Fibroblast of upper back skin (primary cell): ENCODE measurements at places on chromosomes 5 and 9.

GRCh38 chr5:7857926-7858632 is 7.1 kb upstream of the CFAP90 start:
- no peak for DNase-seq

DNA sequence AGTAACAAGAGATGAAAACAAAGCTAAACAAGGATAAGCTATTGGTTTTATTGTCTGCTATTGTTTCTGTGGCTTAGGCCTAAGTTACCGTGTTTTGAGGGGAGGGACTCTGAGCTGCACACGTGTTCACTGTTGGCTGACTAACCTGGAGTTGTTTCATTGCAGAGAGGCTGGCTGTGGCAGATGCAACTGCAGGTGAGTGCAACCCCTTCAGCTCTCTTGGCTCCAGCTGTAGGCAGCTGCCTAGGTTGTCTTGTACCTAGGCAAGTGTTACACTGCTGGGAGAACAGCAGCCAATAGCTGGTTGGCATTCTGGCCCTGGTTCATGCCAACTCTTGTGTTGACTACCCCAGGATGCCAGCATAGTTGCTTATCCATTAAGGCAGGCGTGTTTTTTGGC is 17.6 kb upstream of the MATR3 start:
- DNase-seq = no peak

GRCh38 chr9:105879181-105879580 is 184.8 kb downstream of the TMEM38B start:
- no peak for DNase-seq

GRCh38 chr9:116395699-116396037 is 242.1 kb downstream of the PAPPA start:
- no peak for DNase-seq

DNA sequence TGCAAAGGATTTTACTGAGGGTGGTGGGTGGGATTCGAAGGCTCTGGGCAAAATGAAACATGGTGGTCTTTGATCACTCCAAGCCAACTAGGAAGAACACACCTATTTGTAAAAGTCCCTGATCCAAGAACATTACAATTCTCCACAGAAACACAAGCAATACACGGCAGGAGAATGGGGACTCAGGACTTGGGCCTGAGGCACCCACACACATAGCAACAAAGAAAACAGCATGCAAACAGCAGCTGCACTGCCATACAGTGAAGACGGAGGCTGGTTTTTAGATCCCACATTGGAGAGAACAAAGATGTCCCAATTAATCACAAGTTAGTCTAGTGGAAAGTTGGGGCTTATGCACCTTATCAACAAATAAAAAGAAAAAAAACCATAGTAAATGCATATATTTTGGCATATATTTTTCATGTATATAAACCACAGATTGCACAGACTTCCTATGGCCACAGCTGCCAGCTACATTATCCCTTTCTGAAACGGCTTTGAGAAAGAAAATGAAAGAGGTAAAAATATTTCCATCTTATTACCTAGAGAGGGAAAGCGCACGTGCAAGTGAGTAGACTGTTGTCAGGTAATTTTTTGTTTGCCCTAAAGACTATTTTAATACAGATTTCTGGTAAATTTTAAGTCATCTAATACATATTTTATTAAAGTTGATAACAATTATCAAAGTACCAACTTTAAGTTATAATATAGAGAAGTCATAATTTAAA is 410.9 kb downstream of the BNC2 start:
- DNase-seq = no peak

- no peak for DNase-seq
Measured at GRCh38 chr9:85192750-85193149, 523.2 kb downstream of the NTRK2 start.

DNA sequence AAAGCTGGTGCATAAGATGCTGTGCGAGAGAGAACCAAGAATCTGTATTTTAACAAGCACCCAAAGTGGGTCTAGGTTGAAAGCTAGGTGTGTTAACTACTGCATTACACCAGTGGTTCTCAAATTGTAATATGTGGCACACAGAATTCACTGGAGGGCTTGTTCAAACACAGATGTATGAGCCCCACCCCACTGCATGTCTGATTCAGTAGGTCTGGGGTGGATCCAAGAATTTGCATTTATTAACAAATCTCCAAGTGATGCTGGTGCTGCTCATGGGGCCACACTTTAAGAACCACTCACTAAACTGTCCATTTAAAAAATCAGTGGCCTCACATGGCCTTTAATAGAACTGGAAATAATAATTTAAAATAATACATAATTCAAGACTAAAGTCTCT is 40.4 kb downstream of the LPAR1 start:
- peak; percentile 60 for DNase-seq

- DNase-seq = no peak
Measured at GRCh38 chr5:60514152-60514551, 185.8 kb downstream of the DEPDC1B start.

DNA sequence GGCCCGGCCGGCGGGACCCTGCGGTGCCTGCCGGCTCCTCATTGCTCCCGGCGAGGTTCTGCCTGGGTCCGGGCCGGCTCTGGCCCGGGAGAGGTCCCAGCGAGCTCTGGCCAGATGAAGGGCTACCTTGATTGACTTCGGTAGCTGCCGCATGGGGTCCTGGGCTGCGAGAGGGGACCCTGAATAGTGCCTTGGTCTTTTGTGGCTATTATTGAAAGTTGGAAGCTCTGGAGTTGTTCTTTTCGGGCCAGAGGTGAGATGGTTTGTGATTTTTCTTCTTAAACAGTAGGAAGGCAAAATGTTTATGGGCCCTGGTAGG is 635 bp downstream of the NAA35 start:
- DNase-seq = no peak

GRCh38 chr5:10583663-10584572 is 20.0 kb downstream of the ANKRD33B start:
- DNase-seq = no peak

GRCh38 chr5:171899792-171900191 is 106.6 kb downstream of the FBXW11 start:
- no peak for DNase-seq

DNA sequence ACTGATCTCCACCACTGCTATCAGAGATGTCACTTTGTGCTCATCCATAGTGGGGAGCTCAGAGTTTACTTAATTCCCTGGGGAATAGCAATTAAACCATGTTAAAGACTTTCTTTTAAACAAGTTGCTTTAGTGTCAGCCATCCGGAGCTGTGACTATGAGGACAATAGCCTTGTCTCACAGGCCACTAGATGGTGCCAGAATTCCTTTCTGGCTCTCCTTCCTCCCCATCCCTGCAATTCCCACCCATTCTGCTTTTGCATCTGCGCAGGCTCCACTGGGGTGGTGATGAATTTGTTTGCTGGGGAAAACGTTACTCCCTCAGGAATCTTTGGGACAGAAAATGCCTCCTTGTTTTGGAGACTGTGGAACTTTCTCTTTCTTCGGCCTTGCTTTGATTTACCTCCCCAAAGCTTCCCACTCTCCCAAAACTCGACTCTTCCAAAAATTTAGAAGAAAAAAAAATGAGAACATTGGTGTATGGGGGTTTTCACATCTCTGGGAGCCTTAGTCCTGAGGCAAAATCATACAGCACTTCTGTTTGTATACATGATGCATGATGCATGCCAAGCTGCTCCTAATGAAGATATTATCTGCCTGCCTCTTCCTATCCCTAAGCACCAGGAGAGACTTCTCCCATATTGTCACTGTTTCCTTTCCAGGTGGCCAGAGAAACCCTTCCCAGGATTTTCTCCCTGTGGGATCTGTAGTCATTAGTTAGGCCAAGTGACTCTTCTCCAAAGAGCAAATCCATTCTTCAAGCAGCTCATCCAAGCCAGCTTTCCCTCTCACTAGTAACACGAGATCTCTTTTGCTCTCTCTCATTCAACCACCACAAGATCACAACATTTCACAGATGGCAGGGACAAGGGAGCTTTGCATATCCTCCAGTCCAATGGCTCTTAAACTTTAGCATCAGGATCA is 466.1 kb downstream of the TLR4 start:
- peak; percentile 40 for DNase-seq

- peak; percentile 86 for DNase-seq
Measured at GRCh38 chr9:107648153-107648715, 158.7 kb upstream of the KLF4 start.

GRCh38 chr9:136865768-136866103 is 372 bp downstream of the EDF1 start:
- DNase-seq = no peak

GRCh38 chr5:134111741-134112647 is 2.5 kb upstream of the TCF7 start:
- no peak for DNase-seq

- no peak for DNase-seq
Measured at GRCh38 chr5:3225201-3225960, 370.3 kb upstream of the IRX1 start.

DNA sequence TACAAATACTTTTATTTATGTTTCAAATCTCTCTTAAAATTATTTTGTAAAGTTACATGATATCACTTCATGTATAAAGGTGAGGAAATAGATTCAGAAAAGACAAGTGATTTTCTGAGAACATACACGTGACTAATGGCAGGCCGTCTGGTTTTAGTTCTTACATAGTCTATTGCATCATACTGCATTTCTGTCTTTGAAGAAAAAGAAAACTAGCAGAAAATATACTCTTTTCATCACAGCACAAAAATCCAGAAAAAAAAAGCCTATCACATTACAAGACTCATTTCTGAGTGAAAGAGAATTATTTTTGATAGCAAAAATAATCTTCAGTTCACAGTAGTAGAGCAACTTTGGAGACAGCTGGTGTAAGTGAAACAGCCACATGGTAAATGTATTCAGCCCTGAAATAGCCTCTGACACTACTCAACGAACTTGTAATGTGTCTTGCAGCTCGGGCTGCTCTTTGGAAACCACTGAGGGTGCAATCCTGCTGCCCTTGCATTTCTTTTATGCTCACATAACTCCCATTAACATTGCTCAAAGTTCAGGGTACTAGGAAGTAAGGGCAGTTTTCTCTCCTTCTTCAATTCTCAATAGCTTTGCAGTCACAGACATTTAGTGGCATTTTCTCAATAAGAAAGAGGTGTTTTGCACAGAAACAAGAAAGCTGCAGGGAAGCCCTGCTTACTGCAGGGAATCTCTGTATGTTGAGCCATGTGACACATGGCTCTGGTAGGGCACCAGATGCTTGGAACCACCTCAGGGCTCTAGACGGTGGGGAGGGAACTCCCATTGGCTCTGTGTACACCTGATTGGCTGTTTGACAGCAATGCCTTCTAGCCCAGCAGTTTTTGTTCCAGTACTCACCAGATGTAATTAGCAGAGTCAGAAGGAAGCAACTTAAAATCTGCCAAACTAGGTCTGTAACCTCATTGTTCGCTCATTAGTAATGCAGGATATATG is 845.3 kb upstream of the PTPRD start:
- DNase-seq = peak; percentile 39

DNA sequence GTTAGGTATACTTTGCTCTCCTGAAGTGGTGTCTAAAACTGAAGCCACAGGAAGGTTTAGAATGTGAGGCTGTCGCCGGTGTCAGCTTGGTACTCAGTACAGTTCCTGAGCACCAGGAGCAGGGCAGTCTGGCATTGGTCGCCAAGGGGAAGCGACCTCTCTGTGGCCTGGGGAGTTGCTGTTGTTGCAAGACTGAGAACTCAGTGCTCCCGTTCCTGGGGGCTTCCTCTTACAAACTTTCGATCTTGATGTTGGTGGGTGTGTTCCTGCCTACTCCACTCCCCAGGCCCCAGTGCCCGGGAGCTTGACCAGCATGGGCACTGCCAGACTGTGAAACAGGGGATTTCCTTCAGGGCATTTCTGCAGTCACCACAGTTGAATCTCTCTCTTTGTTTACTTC is 52.4 kb upstream of the PPARGC1B start:
- DNase-seq = no peak

DNA sequence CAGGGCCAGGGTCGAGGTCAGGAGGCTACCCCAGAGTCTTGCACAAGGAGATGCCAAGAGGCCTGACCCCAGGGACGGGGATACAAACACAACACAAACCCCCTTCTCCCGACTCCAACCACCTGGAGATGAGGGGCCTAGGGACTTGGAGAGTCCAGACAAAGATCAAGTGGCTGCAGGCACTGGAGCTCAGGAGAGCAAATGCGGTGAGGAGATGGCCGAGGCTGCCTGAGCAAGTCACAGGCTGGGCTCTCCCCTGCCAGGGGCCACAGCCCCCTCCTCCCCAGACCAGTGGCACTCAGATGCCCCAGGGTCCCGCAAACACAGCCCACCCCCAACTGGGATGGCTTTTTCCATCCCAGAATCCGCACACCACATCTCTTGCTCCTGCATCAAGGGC is 15.8 kb downstream of the SH3GLB2 start:
- DNase-seq = no peak

- no peak for DNase-seq
Measured at GRCh38 chr5:44900273-44900954, 91.7 kb downstream of the MRPS30 start.

- DNase-seq = no peak
Measured at GRCh38 chr5:78810098-78810920, 161.7 kb upstream of the LHFPL2 start.

GRCh38 chr5:39473156-39473775 is 48.5 kb upstream of the DAB2 start:
- DNase-seq = peak; percentile 85

- no peak for DNase-seq
Measured at GRCh38 chr9:32957358-32957757, 44.1 kb downstream of the APTX start.

GRCh38 chr9:27963836-27964235 is 390.6 kb upstream of the C9orf72 start:
- no peak for DNase-seq

DNA sequence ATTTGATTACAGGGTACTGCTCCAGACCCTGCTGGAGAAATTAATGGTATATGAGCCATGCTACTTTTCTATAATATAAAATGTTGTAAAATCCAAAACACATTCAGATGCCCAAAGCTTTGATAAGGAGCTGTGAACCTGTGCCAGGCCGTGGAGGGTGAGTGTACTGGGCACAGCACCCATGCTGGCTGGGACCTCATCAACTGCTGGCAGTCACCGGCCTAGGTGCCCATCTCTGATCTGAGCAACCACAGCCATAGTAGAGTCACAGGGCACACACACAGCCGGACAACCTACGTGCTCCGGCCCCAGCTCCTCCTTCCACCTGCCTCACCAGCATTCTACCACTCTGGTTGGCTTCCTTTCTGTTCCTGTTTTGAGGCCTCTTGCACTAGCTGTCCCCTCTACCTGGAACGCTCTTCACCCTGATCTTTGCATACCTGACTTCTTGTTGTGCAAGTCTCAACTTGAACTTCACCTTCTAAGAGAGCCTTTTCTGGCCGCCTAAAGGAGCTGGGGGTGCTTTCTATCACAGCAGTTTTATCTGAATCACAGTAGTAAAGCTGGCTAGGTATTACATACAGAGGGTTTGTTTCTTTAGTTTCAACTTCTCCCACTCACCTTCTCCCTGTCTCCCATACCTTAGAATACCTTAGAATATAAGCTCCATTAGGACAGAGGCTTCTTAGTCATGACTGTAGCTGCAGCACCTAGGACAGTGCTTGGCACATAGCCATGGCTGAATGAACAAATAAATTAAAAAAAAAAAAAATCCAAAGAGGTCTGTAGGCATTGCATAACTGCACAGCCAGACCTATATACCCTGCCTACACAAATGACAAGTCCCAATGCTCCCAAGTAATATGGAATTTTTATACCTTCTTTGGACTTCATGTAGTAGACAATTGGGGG is 51.7 kb downstream of the MED27 start:
- DNase-seq = peak; percentile 32

- peak; percentile 28 for DNase-seq
Measured at GRCh38 chr5:78717674-78718584, 69.4 kb upstream of the LHFPL2 start.
